Tongue (tissue), 3 donors: ENCODE measurements at places on chromosomes 3 and 15. TPM values are rescaled to one million over a fixed set of nuclear protein-coding genes. Genes with fewer than 3 reads are reported as not detected.

- no peak for DNase-seq
These were observed 48.0 kb upstream of the TBL1XR1 start for GRCh38 chr3:177245250-177245649.

DNA sequence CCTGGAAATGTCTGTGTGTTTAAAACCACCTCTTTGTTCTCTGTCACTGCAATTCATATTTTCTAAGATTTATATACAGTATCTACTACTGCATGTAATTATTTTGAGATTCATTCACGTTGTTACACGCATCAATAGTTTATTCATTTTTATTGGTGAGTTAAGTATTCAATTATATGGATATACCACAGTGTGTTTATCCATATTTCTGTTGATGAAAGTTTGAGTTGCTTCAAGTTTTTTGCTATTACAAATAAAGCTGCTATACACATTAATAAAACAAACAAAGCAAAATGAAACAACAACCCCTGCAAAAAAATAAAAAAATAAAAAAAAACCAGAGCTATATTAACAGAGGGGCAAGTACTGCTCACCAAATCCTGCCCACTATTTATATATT lies 122.3 kb downstream of the NR2E3 start:
- DNase-seq, result no peak

- DNase-seq, result no peak
These were observed 115.8 kb downstream of the EPHA3 start for GRCh38 chr3:89223188-89223587.

GRCh38 chr3:113174304-113174703 lies 37.1 kb upstream of the BOC start:
- no peak for DNase-seq

STAB1 gene
- total RNA-seq, result 56.5 TPM

ITGA11 gene
- total RNA-seq, result 6.3 TPM
